ENCODE measurements at places on chromosomes 12 and 14. TPM values are rescaled to one million over a fixed set of nuclear protein-coding genes. Genes with fewer than 3 reads are reported as not detected.

Gene TGFB3
- total RNA-seq = 30.6 TPM

Gene ACSM4
- not detected for total RNA-seq

DNA sequence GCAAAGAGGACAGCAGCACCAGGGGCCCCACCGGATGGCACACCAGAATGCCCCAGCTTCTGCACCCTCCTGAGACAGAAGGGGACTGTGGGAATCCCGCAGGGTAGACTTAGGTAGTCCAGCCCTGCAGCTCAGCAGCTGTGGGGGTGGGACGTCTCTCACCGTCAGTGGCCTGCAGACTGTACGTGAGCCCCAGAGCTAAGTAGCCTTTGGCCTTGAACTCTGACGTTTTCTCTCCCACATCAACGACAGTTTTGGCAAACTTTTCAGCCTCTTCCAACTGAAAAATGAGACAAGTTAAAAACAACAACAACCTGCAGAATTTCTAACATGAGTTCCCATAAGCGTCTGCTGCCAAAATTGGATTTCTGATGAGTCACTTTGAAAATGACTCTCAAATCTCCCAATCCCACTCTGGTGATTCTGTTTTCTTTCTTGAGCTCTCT lies 161.4 kb downstream of the TTC7B start:
- peak; percentile 59 for DNase-seq

DNA sequence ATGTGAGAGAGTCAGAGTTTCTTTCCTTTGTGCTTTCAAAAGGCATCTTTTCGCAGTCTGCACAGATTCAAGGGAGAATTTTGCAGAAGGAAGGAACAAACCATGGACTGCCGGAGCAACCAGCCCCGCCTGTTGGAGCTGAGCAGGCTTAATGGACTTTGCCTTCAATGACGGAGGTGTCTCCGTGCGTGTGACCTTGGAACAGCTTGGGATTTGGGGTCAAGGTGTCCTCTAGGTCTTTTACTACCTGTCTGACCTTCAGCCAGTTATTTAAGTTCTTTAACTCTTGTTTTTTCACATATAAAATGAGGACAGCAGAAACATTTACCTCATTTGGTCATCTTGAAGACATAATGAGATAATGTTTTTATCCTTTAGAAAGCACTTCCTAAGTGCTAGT lies 4.1 kb downstream of the FGF23 start:
- DNase-seq = no peak

- DNase-seq = no peak
Observed at GRCh38 chr12:53195516-53196420, 11.3 kb downstream of the ITGB7 start.

Gene CLEC4C
- not detected for total RNA-seq

- DNase-seq = peak; percentile 90
Observed at GRCh38 chr12:51905471-51906429, 1.6 kb upstream of the ACVRL1 start.

DNA sequence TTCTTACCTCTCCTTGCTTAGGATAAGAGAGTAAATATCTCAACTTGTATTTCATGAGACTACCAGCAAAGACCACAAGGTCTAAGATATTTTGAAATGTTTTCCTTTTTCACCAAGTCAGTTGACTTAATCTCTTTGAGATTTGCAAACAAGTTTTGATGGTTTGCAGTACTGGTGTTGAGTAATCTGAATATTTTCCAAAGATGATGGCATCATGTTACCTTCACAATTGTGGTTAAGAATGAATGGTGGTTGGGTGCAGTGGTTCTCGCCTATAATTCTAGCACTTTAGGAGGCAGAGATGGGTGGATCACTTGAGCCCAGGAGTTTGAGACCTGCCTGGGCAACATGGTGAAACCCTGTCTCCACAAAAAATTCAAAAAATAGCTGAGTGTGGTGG lies 225.7 kb downstream of the TMTC2 start:
- DNase-seq = no peak

DNA sequence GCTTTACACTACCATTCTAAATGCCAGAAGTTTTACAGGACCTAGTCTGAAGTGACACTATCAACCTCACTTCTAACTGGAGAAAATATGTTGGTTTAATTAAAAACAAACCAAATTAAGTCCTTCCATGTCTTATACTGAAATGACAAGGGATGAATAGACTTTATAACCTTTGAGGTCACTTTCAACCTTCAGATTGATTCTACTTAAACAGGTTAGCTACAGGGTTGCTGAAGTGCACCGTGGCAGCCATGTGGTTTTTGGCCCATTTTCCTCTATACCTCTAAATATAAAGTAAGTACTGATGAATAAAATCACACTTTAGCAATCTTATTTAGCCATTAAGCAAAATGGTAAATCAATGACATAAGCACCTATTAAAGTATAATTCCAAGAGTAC lies 3.9 kb downstream of the SLC38A2 start:
- no peak for DNase-seq

GRCh38 chr12:119154435-119154818 lies 24.3 kb upstream of the HSPB8 start:
- DNase-seq = no peak

- no peak for DNase-seq
Observed at GRCh38 chr14:58961045-58961731, 227.3 kb upstream of the DAAM1 start.

DNA sequence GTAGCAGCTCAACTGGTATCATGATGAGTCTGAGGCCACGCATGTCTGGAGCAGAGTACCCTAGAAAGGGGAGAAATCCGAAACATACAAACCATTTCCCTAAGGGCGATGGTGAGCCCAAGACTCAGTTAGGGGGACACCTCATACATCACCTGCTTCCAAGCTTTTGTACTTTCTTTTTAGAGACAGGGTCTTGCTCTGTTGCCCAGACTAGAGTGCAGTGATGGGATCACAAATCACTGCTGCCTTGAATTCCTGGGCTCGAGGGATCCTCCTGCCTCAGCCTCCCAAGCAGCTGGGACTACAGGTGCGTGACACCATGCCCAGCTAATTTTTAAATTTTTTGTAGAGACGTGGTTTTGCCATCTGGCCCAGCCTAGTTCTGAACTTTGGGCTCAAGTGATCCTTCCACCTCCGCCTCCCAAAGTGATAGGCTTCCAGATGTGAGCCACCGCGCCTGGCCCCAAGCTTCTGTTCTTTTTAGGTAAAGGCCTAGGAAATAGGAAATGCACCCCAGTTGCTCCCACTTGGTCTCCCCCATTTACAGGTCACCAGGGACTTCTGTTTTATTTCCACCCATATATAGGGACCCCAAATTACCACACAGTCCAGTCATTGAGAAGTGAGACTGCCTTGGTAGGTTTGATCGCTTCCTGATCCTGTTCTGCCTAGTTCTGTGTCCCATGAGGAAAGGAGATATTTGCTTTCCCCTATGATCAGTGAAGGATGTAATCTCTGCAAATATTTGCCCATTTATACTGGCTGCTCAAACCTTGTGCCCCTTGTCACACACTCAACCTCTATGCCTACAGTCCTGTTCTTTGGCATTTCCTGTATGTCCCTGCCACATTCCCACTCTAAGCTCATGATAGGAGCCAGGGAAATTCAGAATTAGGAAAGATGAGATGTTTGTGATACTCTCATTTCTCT lies at the start of gene APOF:
TSS of gene APOF (minus strand) at position 728 of the 930 bp plus-strand sequence. CDS start at position 616, 112 bp downstream.
- DNase-seq = no peak

Gene FITM1
- total RNA-seq = 144 TPM

DNA sequence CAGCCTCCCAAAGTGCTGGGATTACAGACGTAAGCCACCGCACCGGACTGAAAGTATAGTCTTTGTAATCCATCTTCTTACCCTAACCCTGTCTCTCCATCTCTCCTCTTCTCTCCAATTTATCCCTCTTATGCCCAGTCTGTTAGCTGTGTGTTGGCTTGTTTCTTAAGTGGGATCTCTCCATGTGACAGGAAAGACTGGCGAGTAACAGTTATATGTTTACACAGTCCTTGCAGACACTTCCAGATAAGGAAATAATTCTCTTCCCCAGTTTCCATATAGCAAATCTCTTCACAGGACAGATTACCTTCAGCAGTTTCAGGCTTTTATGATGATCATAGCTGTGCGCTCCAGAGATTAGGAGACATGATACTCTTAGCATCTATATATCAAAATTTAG lies 16.0 kb upstream of the DIP2B start:
- DNase-seq = no peak

Gene SMOC1
- total RNA-seq = 1.4 TPM

- DNase-seq = no peak
Observed at GRCh38 chr14:22190411-22191191, 398.4 kb downstream of the DAD1 start.

Gene RD3L
- total RNA-seq = not detected

DNA sequence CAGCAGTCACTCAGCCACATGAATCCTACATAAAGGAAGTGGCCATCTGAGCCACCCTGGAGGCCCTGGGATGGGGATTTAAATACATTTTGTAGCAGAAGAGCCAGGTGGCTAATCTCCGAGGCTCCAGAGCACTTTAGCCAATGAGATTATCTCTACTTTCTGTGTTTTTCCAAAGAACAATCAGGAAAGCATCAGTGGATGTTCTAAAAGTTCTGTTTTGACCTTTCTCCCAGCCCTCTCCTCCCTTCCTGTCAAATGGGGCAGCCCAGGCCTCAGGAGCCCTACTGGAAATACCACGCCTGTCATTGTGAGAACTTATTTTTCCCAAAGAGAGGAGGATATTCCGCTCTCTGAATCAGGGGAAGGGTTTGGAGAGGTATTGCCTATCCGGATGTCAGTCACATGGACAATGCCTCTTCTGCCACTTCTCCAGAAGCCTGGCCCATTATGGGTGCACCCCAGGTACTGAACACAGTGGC lies 336.8 kb upstream of the FKBP4 start:
- no peak for DNase-seq

Gene RERG
- 2.8 TPM for total RNA-seq

- no peak for DNase-seq
Observed at GRCh38 chr14:31286456-31287293, 79.1 kb upstream of the HECTD1 start.

DNA sequence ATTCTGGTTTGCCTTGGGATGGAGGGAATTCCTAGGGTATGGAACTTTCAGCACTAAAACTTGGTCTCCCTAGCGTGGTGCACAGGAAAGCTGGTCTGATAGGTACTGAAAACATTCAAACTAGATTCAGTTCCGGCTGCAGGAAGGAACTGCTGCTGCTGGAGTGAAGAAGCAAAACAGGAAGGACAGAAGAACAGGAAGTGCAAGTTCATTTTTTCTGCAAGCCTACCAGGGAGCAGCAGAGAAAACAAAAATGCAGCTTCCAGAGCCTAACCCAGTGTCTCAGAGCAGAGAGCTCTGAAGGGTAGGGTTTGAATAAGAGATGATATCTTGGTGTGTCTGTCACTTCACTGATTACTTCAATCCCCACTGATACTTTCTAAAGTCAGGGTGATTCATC lies 165.2 kb downstream of the VRK1 start:
- no peak for DNase-seq

Gene C14orf132
- 35.7 TPM for total RNA-seq

Gene TSPAN11
- 0.16 TPM for total RNA-seq

Gene HOXC13
- total RNA-seq = 3.6 TPM

GRCh38 chr12:53067074-53067992 lies 11.9 kb downstream of the SPRYD3 start:
- DNase-seq = no peak

Gene SLC6A15
- total RNA-seq = 3.7 TPM

- DNase-seq = no peak
Observed at GRCh38 chr14:66483322-66483721, 2.8 kb upstream of the CCDC196 start.

Gene GPD1
- total RNA-seq = 54.1 TPM

GRCh38 chr12:119258149-119258548 lies 76.4 kb upstream of the CCDC60 start:
- DNase-seq = no peak

DNA sequence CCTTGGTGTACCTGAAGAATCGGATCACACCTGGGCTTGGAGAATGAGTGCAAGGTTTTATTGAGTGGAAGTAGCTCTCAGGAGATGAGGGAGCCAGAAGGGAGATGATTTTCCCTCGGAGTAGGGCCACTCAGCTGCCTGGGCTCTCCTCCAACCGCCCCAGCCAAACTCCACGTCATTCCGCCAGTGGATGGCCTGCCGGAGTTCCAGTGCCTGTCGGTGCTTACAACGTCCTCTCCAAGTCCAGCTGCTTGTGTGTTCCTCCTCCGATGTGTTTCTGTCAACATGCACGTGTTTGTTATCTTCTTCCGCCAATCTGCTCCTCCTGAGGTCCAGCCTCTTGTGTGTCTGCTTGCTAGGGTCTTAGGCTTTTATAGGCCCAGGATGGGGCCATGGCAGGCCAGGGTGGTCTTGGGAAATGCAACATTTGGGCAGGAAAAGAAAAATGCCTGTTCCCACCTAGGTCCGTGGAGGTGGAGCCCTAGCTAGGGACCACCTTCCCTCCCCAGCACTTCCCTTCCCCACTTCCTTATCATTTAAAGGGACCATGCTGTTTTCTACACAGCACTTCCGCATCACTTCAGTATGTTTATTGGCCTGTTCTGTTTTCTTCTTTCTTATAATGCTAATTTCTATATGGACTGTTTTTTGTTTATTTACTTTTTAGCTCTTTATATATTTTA lies 343.2 kb downstream of the PDZRN4 start:
- DNase-seq = no peak

GRCh38 chr14:68945585-68946488 lies 33.3 kb downstream of the ACTN1 start:
- DNase-seq = peak; percentile 69

Gene CPNE8
- not detected for total RNA-seq

Gene MMP19
- 8.6 TPM for total RNA-seq

DNA sequence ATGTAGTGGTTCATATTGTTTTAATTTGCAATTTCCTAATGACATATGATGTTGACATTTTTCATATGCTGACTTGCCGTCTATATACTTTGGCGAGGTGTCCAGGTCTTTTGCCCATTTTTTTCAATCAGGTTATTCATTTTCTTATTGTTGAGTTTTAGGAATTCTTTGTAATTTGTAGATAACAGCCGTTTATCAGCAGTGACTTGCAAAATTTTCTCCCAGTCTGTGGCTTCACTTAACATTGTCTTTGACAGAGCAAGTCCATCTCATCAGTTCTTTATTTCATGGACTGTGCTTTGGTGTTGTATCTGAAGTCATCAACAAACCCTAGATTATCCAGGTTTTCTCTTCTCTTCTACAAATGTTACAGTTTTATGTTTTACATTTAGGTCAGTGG lies 12.6 kb upstream of the KLHDC2 start:
- DNase-seq = no peak

Gene GPR84
- total RNA-seq = not detected

Gene PRKD1
- 11.3 TPM for total RNA-seq

GRCh38 chr12:59699421-59700152 lies 103.8 kb downstream of the SLC16A7 start:
- DNase-seq = peak; percentile 20

GRCh38 chr12:56020423-56021184 lies at the start of gene IKZF4:
TSS of gene IKZF4 (plus strand) at chr12:56021043. CDS start at chr12:56021494, 451 bp downstream.
- DNase-seq = no peak

Data from myocyte (in vitro differentiated cells).